ENCODE measurements at places on chromosomes 12 and 14. TPM values are rescaled to one million over a fixed set of nuclear protein-coding genes. Genes with fewer than 3 reads are reported as not detected.

DNA sequence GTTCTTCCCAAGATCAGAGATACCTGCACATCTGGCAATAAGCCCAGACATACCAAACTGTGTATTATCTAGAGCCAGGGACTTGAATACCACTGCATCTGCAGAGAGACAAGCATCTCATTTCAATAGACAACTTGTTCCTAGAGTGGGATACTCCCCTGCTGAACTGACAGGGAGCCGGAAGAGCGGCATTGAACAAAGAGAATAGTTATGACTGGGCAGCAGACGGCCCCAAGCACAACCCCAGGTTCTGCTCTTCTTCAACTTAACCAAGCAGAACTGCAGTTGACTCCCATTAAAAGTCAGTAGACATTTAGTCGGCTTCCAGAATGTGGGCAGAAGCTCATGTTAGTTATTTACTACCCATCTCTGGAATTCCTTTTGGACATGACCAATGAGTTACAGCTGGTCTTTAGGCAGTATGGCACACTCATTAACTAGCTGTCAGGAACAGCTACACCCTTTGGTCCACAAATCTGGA, 112.9 kb downstream of the HMGA2 start:
- peak overlapping the region; percentile 28 for H3K27ac ChIP-seq
- peaks cover 5% of the 10 kb centered on the region for H3K36me3 ChIP-seq
- DNase-seq = no peak
- H3K27me3 ChIP-seq = no peaks in the 10 kb centered on the region
- peaks cover 51% of the 10 kb centered on the region for H3K4me1 ChIP-seq
- H3K4me3 ChIP-seq = no peak overlapping the region

DNA sequence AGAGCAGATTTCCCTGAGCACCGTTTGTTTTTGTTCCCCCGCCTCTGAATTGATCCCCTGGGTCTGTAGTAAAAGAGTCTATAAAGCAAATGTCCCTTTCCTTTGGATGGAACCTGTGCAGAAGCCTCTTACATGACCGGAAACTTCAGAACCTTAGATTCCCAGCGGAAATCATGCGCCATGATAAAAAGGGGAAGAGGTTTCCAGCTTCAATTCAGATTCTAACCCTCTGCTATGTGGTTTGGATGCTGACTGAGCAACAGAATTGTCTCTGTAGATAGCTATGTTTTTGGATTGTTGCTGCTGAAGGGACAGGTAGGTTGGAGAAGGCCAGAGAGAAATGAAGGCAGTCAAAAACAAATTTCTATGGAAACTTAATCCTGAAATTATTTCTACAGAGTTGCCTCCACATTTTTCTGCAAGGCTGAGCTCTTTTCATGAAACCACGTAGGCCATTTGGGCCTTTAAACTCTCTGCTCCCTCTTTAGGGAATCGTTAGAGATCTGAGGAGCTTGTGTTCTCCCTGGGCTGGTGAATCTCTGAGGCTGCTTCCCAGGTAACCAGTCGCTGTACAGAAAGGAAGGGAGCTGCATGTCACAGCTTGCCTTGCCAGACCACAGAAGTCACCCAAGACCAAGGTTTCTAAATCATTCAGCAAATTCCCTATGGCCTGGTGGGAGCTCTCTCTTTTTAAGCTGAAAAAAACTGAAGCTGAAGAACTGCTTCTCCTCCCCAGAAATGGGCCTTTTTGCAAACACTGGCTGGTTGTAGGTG, 28.7 kb upstream of the OR10P1 start:
- DNase-seq = no peak
- peaks cover 61% of the 10 kb centered on the region for H3K27me3 ChIP-seq
- H3K4me1 ChIP-seq = no peaks in the 10 kb centered on the region
- no peak overlapping the region for H3K4me3 ChIP-seq

DNA sequence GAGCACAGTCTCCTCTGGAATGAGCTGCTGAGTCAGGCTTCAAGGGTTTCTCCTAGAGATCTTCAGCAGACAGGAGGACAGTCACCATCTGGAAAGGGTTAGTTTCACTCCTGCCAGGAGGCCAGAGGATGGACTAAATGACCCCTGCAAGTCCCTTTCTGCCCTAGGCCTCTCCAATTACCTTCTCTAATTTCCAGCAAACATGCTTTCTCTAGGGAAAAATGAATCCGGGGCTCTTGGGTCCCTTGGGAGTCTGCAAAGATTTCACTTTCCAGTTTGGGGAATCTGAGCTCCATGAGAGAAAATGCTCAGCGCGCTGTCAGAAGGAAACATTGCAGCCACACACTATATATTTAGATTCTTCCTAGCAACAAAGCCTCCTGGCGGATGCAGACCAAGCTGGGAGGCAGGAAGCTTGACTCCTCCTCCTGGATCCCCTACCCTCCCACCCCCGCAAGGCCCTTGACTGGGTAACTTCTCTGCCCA, 184.4 kb upstream of the CCND2 start:
- H3K27ac ChIP-seq = no peak overlapping the region
- H3K27me3 ChIP-seq = peaks cover 72% of the 10 kb centered on the region
- H3K4me3 ChIP-seq = no peak overlapping the region
- no peaks in the 10 kb centered on the region for H3K36me3 ChIP-seq
- DNase-seq = no peak

GRCh38 chr14:68245146-68246073, 425.8 kb downstream of the RAD51B start:
- no peak overlapping the region for H3K4me3 ChIP-seq
- peaks cover 59% of the 10 kb centered on the region for H3K4me1 ChIP-seq
- no peaks in the 10 kb centered on the region for H3K27me3 ChIP-seq

- no peaks in the 10 kb centered on the region for H3K27me3 ChIP-seq
- H3K4me3 ChIP-seq = peak overlapping the region; percentile 85
- H3K27ac ChIP-seq = no peak overlapping the region
- H3K4me1 ChIP-seq = peaks cover 7% of the 10 kb centered on the region
- H3K36me3 ChIP-seq = peaks cover 20% of the 10 kb centered on the region
These were observed 1.9 kb downstream of the FOXN3 start for GRCh38 chr14:89415159-89415558.

- H3K4me3 ChIP-seq = no peak overlapping the region
- no peaks in the 10 kb centered on the region for H3K36me3 ChIP-seq
- DNase-seq = no peak
- H3K4me1 ChIP-seq = no peaks in the 10 kb centered on the region
- no peak overlapping the region for H3K27ac ChIP-seq
These were observed 1766.9 kb upstream of the SEL1L start for GRCh38 chr14:83300476-83301064.

GRCh38 chr12:110105986-110106385, 18.2 kb upstream of the IFT81 start:
- no peak overlapping the region for H3K4me3 ChIP-seq
- no peak for DNase-seq
- H3K4me1 ChIP-seq = peaks cover 25% of the 10 kb centered on the region
- H3K27ac ChIP-seq = no peak overlapping the region
- no peaks in the 10 kb centered on the region for H3K27me3 ChIP-seq

DNA sequence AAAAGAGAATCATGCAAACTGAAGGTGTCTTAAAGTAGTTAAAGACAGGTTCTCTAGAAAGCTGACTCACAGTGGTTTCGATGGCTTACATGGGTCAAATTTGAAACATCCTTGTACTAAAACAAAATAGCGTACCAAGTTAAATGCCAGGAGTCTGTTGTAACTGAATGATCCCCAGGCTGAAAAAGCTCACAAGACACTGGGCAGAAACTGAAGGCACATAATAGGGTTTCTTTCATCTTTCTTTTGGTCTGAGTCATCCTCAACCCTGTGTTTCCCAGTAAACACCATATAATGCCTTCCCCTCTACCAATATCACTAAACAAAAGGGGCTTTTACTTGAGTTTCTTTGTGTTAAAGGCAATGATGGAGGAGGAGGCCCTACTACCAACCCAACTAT, 12.8 kb downstream of the ZFYVE1 start:
- peaks cover 8% of the 10 kb centered on the region for H3K4me1 ChIP-seq
- no peak for DNase-seq
- H3K27ac ChIP-seq = no peak overlapping the region
- H3K36me3 ChIP-seq = peaks cover 4% of the 10 kb centered on the region
- H3K27me3 ChIP-seq = no peaks in the 10 kb centered on the region

DNA sequence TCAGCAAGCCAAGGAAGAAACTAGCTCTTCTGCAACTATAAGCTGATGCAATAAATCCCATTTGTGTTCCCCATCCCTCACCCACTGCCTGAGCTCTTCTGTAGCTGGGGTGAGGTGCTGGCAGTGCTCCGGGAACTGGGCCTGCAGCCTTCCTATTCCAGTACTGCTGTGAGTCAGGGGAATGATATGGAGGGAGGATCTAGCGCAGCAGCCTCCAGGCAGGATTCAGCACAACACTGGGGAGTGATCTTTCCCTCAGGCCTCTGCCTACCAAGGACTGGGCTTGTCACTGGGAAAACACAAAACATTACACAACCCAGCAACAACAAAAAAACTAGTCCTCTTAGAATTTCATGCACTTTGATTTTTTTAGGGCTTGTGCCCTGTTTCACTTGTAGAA, 58.7 kb downstream of the ST8SIA1 start:
- H3K4me1 ChIP-seq = no peaks in the 10 kb centered on the region
- H3K4me3 ChIP-seq = no peak overlapping the region
- peak; percentile 7 for DNase-seq
- H3K27ac ChIP-seq = no peak overlapping the region

DNA sequence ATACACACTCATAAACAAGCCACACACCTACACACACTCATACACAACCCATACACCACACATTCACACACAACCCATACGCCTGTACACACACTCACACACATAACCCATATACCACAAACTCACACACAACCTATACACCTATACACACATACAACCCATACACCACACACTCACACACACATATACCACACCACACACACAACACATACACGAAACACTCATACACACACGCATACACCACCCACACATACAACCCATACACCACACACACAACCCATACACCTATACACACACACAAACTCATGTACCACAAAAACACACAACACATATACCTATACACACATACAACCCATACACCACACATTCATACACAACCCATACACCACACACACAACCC, 164.3 kb downstream of the TMEM121 start:
- H3K36me3 ChIP-seq = no peaks in the 10 kb centered on the region
- H3K27me3 ChIP-seq = peaks cover 39% of the 10 kb centered on the region
- no peak for DNase-seq

GRCh38 chr12:9773216-9773877, 12.6 kb upstream of the CD69 start:
- DNase-seq = no peak
- no peak overlapping the region for H3K4me3 ChIP-seq
- no peak overlapping the region for H3K27ac ChIP-seq
- H3K36me3 ChIP-seq = no peaks in the 10 kb centered on the region

DNA sequence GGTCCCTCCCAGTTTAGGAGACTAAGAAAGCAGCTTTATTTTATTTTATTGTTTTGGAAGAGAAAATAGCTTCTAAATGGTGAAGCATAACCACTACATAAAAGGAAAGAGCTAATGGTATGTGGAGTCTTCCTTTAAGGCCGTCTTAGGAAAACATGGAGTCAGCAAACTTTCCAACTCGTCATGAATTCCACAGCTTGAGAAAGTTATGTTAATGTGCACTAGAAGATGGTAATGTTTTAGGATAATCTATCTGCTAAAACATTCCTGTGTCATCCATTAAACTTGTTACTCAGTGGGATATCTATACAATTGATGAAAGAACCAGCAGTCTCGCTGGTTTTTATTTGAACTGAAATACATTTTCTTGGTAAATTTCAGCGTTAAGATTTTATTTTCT, 448.4 kb upstream of the SEL1L start:
- H3K4me3 ChIP-seq = no peak overlapping the region
- DNase-seq = no peak
- H3K27me3 ChIP-seq = no peaks in the 10 kb centered on the region
- no peaks in the 10 kb centered on the region for H3K4me1 ChIP-seq

DNA sequence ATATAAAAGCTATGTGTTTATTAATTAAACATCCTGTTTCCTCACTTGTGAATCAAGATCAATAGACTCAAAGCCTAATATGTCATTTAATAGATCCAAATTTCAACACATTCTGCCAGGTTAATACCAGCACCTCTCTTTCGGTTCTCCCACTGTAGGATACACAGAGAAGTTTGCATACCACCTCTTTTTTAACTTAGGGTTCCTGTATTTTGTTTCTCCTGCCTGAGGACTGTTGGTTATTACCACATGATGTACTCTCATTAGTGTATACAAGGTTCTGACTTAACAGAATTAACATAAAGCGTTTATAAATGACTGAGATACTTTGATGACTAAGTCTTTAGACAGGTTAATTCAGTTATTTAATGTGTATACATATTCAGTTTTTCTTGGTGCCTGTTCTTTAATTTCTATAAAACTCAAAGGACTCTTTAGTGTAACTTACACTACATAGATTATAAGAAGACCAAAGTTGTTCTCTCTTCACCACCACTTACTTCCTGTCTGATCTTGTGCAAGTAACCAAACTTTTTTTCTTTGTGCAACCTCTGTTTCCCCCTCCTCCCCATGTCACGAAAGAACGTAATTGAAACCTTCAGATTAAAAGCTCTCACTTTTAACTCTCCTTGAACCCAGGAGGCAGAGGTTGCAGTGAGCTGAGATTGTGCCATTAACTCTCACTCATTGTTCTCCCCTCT, 89.8 kb upstream of the DNM1L start:
- no peak overlapping the region for H3K4me3 ChIP-seq
- H3K4me1 ChIP-seq = peaks cover 24% of the 10 kb centered on the region
- DNase-seq = no peak

GRCh38 chr14:54754623-54755386, 147.8 kb downstream of the GCH1 start:
- no peak overlapping the region for H3K4me3 ChIP-seq
- H3K27me3 ChIP-seq = no peaks in the 10 kb centered on the region
- no peak overlapping the region for H3K27ac ChIP-seq
- no peaks in the 10 kb centered on the region for H3K4me1 ChIP-seq
- no peaks in the 10 kb centered on the region for H3K36me3 ChIP-seq

The RPS6KA5 gene
- 10.3 TPM for total RNA-seq

The CPNE6 gene
- not detected for total RNA-seq

The OTUB2 gene
- total RNA-seq = 22.2 TPM

The PLEK2 gene
- 34.8 TPM for total RNA-seq

The JPH4 gene
- total RNA-seq = not detected

The PRB2 gene
- total RNA-seq = not detected

The GPD1 gene
- 1.0 TPM for total RNA-seq

The P2RX7 gene
- total RNA-seq = not detected

The SEC23A gene
- total RNA-seq = 37.5 TPM
